HTR-8/SVneo (cell line): ENCODE measurements at places on chromosomes 7 and 10.
A peak's percentile ranks its signal among the peaks of the same experiment; 100 is the strongest.

DNA sequence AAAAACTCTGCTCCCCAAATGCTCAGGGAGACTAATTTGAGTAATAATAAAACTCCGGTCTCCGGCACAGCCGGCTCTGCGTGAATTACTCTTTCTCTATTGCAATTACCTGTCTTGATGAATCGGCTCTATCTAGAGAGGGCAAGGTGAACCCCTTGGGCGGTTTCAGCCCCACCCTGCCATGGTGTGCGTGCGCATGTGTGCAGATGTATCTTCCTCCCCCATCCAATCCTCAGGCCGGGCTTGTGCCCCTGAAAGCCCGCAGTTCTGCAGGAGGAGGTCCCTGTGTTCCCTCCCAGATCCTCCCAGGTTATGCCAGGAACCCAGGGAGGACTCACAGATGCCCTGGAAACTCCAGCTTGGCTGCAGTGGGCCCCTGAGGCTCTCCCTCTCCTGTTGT, 48.3 kb upstream of the MYL10 start:
- no peak for DNase-seq

GRCh38 chr10:30436191-30436611, 2.2 kb downstream of the MAP3K8 start:
- no peak for DNase-seq

- no peak for DNase-seq
Measured at GRCh38 chr7:95558864-95559263, 37.5 kb downstream of the PDK4 start.

GRCh38 chr10:60041489-60042133, 135.3 kb upstream of the CCDC6 start:
- no peak for DNase-seq

- DNase-seq = no peak
Measured at GRCh38 chr7:39637400-39637799, 14.0 kb downstream of the RALA start.

DNA sequence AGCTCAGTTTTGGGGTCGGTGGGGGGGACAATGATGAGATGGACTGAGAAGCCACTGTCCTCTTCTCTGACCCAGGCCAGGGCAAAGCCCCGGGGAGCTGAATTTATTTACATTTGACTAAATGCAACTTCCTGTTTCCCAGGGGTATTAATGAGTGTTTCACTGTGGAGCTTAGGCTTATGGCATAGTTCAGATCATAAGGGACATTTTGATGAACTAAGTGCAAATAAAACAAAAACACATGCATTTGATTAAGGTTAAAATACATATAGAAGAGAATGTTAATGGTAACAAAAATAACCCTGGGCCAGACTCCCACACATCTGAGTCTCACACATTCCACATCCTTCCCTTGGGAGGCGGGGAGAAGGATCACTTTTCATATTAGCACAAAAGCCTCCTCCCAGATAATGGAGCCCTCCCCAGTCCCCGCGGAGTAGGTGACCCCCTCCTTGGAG, 320.6 kb downstream of the FRMD4A start:
- DNase-seq = no peak

- DNase-seq = peak; percentile 60
Measured at GRCh38 chr10:32256613-32257437, 90.1 kb downstream of the EPC1 start.

DNA sequence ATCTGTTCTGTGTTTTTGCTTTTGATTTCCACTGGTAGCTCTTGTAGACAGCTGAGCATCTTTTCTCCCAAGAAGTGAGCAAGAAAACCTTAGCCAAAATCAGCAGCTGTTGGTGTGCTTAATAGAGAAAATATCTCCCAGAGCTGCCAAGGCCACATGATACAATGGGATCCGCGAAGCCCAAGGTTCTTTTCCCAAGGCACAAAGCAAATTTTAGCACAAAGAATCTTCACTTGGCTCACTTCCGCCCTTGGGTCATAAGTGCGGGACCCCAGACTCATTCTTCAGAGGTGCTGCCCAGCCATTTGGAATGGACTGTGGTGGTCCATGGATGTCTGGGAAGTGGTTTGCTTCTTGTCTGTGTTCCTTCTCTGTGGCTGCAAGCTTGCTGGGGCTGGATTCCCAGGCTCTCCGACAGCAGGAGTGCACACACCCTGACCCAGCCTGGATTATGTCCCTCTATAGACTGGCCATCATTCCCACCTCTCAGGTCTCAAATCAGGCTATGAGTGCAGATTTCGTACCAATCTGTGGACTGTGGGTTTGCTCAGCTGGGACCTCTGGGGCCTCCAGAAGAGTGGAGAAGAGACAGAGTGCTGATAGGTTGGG, 93.0 kb upstream of the TMEM72 start:
- DNase-seq = no peak

DNA sequence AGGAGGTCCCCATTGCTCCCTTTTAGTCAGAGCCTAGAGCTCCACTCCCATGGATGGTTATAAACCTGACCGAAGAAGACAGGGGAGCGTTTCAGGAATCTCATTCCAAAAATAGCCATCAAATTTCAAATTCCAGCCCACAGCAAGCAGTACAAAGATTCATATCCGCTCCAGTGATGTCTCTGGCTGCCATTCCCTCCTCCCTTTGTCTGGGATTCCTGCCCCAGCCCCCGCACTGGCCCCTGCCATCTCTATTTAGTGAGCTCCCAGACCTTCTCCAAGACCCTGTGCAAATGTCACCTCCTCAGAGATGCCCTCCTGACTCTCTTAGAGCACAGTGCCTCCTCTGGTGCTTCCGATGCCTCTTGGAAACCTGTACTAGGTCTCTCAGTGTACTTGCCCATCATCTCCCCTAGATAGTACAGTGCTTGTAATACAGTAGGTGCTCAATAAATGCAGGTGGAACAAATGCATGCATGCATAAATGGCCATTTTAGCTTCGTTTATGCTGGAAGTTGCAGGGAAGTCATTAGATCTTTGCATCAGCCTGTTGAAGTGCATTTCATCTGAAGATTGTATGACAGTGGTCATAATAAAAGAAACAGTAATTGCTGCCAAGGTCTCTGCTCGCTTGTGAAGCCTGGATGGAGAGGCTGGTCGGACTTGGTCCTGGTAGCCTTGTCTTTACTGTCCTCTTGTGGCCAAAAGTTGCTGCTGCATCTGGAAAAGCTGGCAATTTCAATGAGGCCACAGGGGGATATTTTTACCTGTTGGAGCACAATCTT, 32.0 kb upstream of the HABP2 start:
- DNase-seq = peak; percentile 51

- peak; percentile 60 for DNase-seq
Measured at GRCh38 chr7:116354546-116355423, 144.4 kb downstream of the TES start.

- DNase-seq = no peak
Measured at GRCh38 chr10:85666102-85666501, 700.5 kb downstream of the GRID1 start.

- DNase-seq = no peak
Measured at GRCh38 chr10:27547047-27547446, 42.9 kb downstream of the RAB18 start.

- no peak for DNase-seq
Measured at GRCh38 chr10:74910976-74911350, 84.6 kb downstream of the KAT6B start.

DNA sequence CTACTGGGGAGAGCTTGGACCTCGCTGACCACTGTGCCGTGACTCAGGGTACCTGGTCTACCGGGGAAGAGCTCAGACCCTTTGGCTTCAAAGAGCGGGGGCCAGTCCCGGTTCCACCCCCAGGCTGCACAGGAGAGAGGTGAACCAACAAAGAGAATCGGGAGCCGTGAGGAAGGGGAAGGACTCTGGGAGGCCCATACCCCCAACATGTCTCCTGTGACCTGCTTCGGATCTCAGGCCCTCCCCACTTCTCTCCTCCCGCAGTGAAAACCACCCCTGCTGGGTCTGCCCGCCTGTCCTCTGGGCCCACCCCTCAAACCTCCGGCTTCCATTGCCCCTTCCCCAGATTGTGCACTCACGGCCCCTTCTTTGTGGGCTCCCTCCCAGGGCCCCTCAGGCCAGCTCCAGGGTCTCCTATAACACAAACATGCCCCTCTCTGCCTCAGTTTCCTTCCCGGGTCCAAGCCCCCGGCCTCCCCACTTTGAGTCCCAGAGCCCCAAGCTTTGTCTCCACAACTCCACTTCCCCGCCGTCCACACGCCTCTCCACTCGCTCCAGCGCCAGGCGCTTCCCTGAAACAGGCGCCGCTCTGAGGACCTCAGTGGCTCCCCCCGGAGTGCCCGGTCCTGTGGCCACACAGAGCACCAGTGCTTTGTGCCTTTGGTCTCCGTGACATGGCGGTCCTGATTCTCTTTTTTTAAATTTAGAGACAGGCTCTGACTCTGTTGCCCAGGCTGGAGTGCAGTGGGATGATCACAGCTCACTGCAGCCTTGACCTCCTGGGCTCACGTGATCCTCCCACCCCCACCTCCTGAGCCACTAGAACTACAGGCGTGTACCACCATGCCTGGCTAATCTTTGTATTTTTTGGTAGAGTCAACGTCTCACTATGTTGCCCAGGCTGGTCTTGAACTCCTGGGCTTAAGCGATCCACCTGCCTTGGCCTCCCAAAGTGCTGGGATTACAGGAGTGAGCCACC, 7.5 kb upstream of the INTS1 start:
- no peak for DNase-seq

GRCh38 chr10:77077316-77077945, 560.2 kb downstream of the KCNMA1 start:
- DNase-seq = no peak

DNA sequence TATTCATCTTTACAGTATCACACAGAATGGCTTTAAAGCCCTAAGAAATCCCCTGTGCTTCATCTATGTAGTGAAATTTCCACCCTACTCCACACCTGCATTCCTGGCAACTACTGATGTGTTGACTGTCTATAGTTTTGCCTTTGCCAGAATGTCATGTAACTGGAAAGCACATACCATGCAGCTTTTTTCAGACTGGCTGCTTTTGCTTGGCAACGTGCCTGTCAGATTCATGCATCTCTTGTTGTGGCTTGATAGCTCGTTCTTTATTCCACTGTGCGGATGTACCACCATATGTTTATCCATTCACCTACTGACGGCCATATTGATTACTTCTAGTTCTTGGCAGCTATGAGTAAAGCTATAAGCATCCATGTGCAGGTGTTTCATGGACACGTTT, 30.6 kb downstream of the RBM17 start:
- DNase-seq = no peak

DNA sequence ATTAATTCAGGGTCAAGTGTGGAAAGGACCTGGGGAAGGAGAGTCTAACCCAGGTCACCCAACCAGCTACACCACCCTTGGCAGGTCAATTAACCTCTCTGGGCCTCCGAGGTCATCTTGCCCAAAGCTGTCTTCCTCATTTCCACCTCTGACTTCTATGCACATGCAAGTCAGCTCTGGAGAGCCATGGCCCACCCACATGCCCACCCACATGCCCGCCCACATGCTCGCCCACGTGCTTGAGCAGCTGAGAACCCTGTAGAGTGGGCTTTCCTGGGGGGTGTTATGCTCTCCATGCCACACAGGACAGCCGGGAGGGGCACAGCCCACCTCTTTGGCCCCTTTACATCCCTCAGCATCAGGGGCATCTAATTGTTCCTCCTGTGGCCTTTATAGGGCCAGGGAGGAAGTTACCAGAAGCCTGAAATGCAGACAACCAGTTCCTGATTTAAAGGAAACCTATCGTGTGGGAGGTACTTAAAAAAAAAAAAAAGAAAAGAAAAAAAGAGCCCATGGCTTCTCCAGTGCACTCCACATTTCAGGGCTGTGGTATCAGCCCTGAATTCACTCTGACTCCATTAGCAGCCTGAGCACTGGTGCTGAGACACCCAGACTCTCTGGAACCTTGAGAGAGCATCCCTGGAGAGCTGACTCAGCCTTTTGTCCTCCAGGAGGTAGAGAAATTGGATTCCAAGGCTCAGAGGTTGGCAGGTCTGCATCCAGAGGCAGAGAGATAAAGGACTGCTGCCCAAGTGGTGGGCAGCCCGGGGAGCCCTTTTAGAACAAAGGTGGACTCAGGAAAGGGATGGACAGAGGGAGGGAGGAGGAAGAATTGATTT, 176.2 kb upstream of the ZMIZ1 start:
- no peak for DNase-seq

- peak; percentile 55 for DNase-seq
Measured at GRCh38 chr10:48523820-48524758, 80.8 kb downstream of the ARHGAP22 start.

GRCh38 chr7:73900286-73900685, 39.3 kb downstream of the TMEM270 start:
- no peak for DNase-seq

- no peak for DNase-seq
Measured at GRCh38 chr7:31340603-31341002, at the start of gene NEUROD6. TSS of gene NEUROD6 (minus strand) at chr7:31340726. CDS start at chr7:31339268, 1,458 bp downstream.

DNA sequence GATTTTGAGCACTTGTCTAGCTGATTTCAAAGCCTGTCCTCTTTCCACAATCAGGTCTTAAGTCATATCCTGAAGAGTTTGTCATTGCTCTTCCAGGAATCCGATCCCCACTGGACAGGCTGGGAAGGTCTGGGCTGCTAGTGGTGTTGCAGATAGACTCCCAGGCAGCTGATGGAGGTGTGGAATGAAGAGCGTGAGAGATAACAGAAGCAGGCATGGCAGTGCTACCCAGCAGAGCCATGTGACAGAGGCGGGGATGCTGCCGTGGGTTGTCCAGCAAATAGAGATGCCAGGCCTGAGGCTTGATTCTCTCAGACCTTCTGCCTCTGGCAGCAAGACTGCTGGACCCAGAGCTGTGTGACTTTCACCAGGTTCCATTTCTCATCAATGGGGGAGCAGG, 116.5 kb upstream of the EEPD1 start:
- DNase-seq = no peak

DNA sequence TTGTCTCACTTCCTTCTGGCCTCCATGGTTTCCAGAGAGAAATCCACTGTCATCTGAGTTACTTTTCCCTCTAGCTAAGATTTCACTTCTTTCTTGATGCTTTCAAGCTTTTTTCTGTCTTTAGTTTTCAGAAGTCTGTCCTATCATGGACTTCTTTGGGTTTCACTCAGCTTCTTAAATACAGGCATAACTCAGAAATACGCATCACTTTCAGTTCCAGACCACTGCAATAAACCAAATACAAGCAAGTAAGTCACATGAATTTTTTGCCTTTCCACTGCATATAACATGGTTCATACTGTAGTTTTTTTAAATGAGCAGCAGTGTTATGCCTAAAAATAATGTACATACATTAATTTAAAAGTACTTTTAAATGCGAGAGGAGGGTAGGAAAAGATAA, 48.7 kb downstream of the STK17A start:
- no peak for DNase-seq

DNA sequence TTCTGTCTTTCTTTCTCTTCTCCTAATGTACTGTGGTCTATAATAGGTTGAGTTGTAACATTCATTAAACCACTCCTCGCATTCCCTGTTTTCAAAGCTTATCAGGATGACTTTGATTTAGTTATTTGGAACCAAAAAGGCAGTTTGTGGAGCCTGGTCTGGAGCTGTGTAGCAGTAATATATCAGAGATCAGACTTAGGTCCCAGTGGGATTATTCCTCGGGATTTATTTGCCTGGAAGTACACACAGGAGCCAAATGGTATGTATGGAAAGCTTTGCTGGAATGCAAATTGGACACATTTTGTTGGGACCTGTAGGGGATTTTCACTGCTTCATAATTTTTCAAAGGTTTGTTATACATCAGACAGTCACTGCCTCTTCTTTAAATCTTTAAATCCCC, 40.9 kb downstream of the GBF1 start:
- no peak for DNase-seq
